SJCRH30 (cell line): ENCODE measurements at places on chromosomes 11 and 22. TPM values are rescaled to one million over a fixed set of nuclear protein-coding genes. Genes with fewer than 3 reads are reported as not detected.

GRK3 gene
- 39.4 and 45.6 TPM in 2 replicates for total RNA-seq

- no peak overlapping the region for H3K27ac ChIP-seq
- 0 out of 2 replicates have a peak, but pooled peaks cover 2% of the 10 kb centered on the region for H3K4me1 ChIP-seq
- H3K27me3 ChIP-seq, result no peaks in the 10 kb centered on the region
These were observed 15.2 kb upstream of the SORL1-AS1 start for GRCh38 chr11:121467965-121468364.

- H3K4me1 ChIP-seq, result no peaks in the 10 kb centered on the region
- no peaks in the 10 kb centered on the region for H3K36me3 ChIP-seq
- H3K27me3 ChIP-seq, result no peaks in the 10 kb centered on the region
- H3K4me3 ChIP-seq, result no peak overlapping the region
These were observed 26.2 kb downstream of the TMEM135 start for GRCh38 chr11:87063982-87064381.

BCO2 gene
- total RNA-seq, result 0.10 and 0.51 TPM in 2 replicates

GRCh38 chr11:24624432-24624831 lies 127.6 kb downstream of the LUZP2 start:
- no peak overlapping the region for H3K4me3 ChIP-seq
- no peaks in the 10 kb centered on the region for H3K36me3 ChIP-seq
- no peaks in the 10 kb centered on the region for H3K4me1 ChIP-seq
- H3K27ac ChIP-seq, result no peak overlapping the region
- no peak for DNase-seq

GRCh38 chr22:30605449-30606110 lies 1.4 kb upstream of the TCN2 start:
- no peak overlapping the region for H3K27ac ChIP-seq
- H3K27me3 ChIP-seq, result no peaks in the 10 kb centered on the region
- H3K4me1 ChIP-seq, result peaks cover 8% of the 10 kb centered on the region; the same call in 1 of the 2 replicates
- peak; percentile 19 for DNase-seq
- H3K36me3 ChIP-seq, result no peaks in the 10 kb centered on the region
- no peak overlapping the region; the same call in 1 of the 2 replicates for H3K4me3 ChIP-seq

MYO18B gene
- 32.4 and 40.6 TPM in 2 replicates for total RNA-seq

GRCh38 chr22:37218399-37218770 lies 6.1 kb upstream of the SSTR3 start:
- peaks cover 3% of the 10 kb centered on the region; the same call in 1 of the 2 replicates for H3K27me3 ChIP-seq
- no peak overlapping the region for H3K27ac ChIP-seq
- H3K36me3 ChIP-seq, result no peaks in the 10 kb centered on the region
- no peak overlapping the region for H3K4me3 ChIP-seq

LUZP2 gene
- 25.1 and 28.3 TPM in 2 replicates for total RNA-seq

GRCh38 chr11:65790902-65791650 lies 4.2 kb downstream of the OVOL1 start:
- H3K36me3 ChIP-seq, result no peaks in the 10 kb centered on the region
- DNase-seq, result no peak
- H3K27ac ChIP-seq, result no peak overlapping the region
- no peak overlapping the region for H3K4me3 ChIP-seq
- no peaks in the 10 kb centered on the region for H3K4me1 ChIP-seq

MMP27 gene
- not detected in 2 replicates for total RNA-seq

JAML gene
- total RNA-seq, result not detected in 2 replicates

DNA sequence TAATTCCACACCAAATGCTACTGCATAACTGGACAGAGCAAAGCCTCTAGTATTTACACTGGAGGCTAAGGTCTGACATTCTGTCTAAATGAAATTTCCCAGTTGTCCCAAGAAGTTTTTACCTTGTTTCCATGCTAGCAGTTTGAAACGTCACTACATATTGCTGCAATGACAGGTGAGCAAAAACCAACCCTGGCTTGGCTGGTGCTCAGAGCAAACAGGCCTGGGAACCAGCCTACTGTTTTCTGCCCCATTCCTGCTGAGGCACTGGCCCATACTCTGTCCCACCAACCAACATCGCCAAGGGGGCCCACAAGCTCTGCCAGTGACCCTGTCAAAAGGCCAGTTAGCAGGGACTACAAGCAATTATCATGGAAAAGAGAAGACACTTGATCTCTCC lies 131.1 kb downstream of the MPPED2 start:
- no peak overlapping the region for H3K4me3 ChIP-seq
- H3K36me3 ChIP-seq, result no peaks in the 10 kb centered on the region
- H3K4me1 ChIP-seq, result no peaks in the 10 kb centered on the region
- no peaks in the 10 kb centered on the region for H3K27me3 ChIP-seq
- no peak for DNase-seq
- H3K27ac ChIP-seq, result no peak overlapping the region

SLC29A2 gene
- total RNA-seq, result 2.6 TPM in 2 replicates
